Left lobe of liver (tissue), 2 donors: ENCODE measurements at places on chromosomes 1 and 21. TPM values are rescaled to one million over a fixed set of nuclear protein-coding genes. Genes with fewer than 3 reads are reported as not detected.

- peak; percentile 76 for DNase-seq
Observed at GRCh38 chr1:204493145-204493983, 1.2 kb downstream of the PIK3C2B start.

Gene PADI2
- total RNA-seq, result 0.40 TPM

Gene PEAR1
- 4.5 TPM for total RNA-seq

Gene LIN28A
- total RNA-seq, result 1.1 TPM

DNA sequence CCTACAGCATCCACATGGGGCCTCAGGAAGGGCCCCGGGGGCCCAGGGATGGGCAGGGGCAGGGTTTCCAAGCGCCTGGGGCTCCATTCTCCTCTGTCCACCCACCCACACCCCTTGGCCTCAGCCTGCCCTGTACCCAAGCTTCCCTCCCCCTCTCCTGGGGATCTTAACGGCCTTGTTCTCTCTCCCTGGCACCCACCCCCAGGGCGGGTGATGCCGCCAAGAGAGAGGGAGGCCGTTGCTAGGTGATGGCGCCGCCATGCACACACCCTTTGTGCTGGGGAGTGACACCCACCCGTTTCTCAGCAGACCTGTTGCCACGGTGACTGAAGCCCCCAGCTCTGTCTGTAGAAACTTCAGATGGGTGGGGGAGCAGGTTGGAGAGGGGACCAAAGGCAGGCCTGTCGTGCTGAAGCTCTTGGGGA is 7.6 kb downstream of the GPR37L1 start:
- DNase-seq, result no peak

GRCh38 chr1:54220004-54220811 is 20.2 kb downstream of the MRPL37 start:
- DNase-seq, result no peak

Gene TTF2
- total RNA-seq, result 2.9 TPM

Gene NTMT2
- not detected for total RNA-seq

Gene PRXL2B
- total RNA-seq, result 9.9 TPM

Gene TOR3A
- 13.8 TPM for total RNA-seq

GRCh38 chr1:206066479-206067171 is 13.7 kb downstream of the RHEX start:
- no peak for DNase-seq

Gene GJC2
- 0.50 TPM for total RNA-seq

- no peak for DNase-seq
Observed at GRCh38 chr1:230878591-230878990, 10.3 kb upstream of the C1orf198 start.

DNA sequence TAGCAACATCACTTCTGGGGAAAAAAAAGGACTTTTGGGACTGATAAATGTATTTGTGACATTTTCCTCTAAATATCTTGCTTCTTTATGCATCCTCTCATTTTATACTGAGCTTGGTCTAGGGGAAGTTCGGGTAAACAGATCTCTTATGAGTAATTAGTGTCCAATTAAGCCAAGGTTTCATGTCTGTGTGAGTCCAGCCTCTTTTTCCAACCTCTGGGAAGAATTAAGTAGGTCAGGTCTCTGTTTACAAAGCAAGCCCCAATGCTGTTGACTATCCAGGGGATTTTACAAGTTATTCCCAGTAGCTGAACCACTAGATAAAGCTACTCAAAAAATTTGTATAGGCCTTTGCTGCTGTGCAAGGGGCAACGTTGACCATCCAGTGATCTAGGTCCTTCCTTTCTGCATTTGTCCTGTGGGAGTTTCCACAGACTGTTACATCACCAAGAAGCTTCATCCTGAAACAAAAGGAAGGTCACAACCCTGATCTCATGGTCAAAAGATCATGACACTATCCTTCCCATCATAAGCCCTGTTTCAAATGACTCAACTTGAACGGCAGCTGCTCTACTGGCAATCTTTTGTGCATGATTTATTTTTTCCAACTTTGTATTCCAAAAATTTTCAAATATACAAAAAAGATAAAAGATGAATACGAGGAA is 74.3 kb downstream of the ETS2 start:
- DNase-seq, result no peak

GRCh38 chr1:10155087-10155712 is 55.2 kb upstream of the KIF1B start:
- no peak for DNase-seq

Gene FAM78B
- 2.0 TPM for total RNA-seq

Gene PKP1
- 0.03 TPM for total RNA-seq

- no peak for DNase-seq
Observed at GRCh38 chr1:22654692-22655091, 1.7 kb downstream of the C1QB start.

- DNase-seq, result no peak
Observed at GRCh38 chr1:48953617-48954016, 176.9 kb upstream of the BEND5 start.

GRCh38 chr1:166969074-166969677 is 6.2 kb downstream of the ILDR2 start:
- DNase-seq, result no peak

Gene PTAFR
- 0.70 TPM for total RNA-seq

DNA sequence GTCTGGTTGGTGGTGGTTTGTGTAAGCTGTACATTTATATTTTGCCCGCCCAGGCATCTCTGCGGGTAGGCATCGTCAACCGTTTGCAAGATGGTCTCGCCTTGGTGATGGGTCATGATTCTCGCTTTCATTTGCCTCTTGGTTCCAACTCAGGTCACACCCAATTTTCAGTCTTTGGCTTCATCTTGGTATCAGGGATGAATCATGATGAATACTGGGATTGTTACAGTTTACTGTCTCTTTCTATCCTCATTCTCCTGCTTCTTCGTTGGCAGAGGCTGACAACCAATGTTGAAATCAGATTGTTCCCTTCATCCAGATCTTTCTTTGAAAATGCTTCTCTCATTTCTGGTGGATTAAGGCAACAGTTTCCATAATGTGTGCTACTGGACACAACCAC is 129.7 kb upstream of the KAZN start:
- no peak for DNase-seq

Gene AGBL4
- total RNA-seq, result 2.2 TPM

DNA sequence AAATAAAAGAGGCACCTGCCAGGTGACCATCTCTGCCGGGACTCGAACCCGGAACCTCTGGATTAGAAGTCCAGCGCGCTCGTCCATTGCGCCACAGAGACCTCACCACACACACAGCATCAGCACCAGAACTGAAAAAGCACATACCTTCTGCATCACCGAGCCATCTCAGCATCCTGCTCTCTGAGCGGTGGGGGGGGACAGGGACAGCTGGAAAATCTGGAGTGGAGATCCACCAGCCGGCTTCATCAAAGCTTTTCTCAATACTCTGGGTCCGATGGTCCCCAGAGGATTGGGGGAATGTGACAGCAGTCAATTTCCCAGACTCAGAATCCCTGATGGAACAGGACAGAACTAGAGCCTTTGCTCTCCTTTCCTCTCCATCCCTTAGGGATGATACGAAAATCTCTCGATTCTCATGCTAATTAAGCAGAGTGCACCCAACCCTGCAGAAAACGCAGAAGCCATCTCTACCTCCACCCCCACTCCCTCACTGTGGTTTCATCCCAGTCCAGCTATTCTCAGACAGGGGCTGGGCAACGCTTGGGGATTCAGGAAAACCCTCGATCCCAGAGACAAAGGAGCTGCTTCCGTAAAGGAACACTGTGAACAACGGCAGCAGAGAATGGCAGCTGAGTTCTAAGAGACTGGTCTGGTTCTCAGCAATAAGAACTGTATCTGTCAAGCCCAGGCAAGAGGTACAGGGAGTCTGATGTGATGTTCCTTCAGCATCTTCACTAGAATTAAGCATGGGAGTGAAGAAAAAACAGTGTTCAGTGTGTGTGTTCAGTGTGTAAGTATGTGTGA is 29.6 kb upstream of the CADM3 start:
- no peak for DNase-seq

DNA sequence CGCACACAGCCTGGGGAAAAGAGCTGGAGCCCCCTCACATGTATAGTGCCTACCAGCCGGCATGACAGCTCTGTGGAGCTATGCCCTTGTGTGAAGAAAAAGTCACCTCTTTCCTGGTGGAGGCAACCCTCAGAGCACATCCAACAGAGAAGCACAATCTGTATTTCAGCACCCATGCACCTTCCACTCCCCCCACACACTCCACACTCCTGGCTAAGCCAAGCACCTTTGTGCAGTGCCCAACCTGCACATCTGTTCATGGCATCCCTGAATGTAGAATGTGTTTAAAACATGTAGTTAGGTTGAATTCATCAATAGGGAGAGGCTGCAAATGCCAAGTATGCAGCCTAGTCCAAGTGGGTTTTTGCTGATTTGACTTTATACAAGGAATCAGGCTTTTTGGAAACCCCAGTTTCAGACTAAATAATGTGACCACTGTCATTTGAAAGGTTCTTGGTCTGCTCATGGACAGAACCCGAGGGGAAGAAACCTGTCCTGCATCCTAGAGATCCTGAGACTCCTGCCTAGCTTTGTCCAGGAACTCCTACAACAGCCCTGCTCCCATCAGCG is 197.1 kb downstream of the TOMM20 start:
- DNase-seq, result peak; percentile 22

- no peak for DNase-seq
Observed at GRCh38 chr1:76379506-76379905, 305.0 kb downstream of the ST6GALNAC3 start.

Gene SYT6
- 0.08 TPM for total RNA-seq

DNA sequence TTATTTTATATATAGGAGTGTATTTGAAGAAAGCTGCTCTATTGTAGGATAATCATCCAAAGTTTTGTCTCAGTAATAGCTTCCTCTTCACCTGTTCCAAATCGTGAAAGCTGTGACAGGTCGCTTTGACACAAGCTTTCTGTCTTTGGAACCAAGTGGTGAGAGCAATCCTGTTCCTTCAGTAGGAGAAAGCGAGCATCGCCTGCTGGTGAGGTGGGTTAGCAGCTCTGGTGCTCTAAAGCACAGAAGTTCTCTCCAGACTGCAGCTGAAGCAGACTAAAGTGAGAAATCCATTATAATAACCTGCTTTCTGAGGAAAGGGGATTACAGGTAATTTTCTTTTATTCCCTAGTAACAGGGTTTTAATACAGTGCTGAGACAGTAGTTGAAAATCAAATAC is 803.8 kb downstream of the ADGRL2 start:
- DNase-seq, result no peak

DNA sequence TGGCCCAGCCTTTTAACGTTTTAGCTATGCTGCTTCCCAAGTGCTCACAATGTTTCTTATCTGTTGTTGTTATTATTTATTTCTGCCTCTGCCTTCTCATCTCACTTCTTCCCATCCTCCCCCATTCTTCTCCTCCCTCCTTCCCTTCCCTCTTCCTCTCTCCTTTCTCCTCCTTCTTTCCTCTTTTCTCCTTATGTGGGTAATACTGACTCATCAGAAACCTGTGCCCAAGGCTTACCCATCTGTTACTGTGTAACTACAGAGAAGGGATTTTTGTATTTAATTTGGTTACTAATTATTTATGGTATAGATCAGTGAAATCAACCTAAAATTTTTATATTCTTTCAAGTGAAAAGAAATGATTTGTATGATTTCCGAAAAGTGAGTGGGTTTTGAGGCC is 120.3 kb downstream of the KCNK2 start:
- DNase-seq, result no peak

Gene A3GALT2
- not detected for total RNA-seq

DNA sequence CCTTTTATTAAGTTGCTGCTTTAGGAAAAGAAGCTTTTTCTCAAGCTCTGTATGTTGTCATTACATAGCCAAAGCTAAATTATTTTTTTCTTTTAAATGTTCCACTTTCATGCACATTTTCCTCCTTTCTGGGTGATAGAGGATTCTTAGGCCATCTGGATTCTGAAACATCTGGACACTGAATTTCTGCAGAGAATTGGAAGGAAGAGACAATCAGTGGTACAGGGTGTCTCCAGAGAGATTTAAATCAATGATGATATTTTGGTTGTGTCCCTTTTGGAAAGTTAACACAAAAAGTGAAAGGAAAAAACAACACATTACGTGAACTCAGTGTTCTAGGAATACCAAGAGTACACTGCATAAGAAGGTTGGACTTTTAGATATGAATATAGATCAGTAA is 211.4 kb upstream of the PKN2 start:
- DNase-seq, result no peak

- no peak for DNase-seq
Observed at GRCh38 chr1:4221107-4221506, 321.0 kb upstream of the C1orf174 start.

GRCh38 chr1:247914941-247915662 is 5.0 kb upstream of the OR2T8 start:
- no peak for DNase-seq

- peak; percentile 60 for DNase-seq
Observed at GRCh38 chr1:62687421-62687902, 724 bp downstream of the DOCK7 start.
